T-cell (primary cell): ENCODE measurements at places on chromosomes 5 and 9. TPM values are rescaled to one million over a fixed set of nuclear protein-coding genes. Genes with fewer than 3 reads are reported as not detected.

GRCh38 chr9:80090317-80090716, 518.6 kb downstream of the TLE4 start:
- DNase-seq: no peak

GRCh38 chr5:91129748-91130147, 253.4 kb downstream of the ARRDC3 start:
- no peak for DNase-seq

DNA sequence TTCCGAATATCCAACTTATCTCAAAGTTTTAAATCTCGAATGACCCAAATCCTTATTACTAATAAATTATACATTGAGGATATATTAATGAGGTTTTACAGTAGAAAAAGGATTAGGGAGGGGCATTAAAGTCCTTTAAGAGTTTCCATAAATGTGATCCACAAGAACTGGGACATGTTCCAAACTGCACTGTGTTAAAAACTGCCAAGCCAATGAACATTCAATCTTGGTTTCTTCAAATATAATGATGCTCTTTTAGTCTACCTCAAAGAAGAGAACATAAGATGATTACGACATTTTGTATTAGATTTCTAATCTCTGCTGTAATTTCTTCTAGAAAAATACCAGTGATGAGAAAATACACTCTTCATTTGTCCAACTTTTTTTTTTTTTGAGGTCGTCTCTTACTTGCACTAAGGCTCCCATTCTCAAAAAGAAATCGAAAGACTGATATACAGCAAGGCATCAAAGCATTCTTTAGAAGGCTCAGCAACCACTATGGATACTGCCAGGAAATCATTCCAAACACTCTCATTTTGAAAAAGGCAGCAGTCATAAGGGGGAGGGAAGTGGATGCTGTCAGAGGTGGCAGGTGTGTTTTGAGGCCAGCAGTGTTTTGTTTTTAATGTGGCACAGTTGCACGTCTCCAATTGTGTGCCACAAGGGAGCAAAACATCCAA, 1.7 kb downstream of the PTAR1 start:
- DNase-seq: no peak

LRRC8A gene
- 33.9 TPM for total RNA-seq

DNA sequence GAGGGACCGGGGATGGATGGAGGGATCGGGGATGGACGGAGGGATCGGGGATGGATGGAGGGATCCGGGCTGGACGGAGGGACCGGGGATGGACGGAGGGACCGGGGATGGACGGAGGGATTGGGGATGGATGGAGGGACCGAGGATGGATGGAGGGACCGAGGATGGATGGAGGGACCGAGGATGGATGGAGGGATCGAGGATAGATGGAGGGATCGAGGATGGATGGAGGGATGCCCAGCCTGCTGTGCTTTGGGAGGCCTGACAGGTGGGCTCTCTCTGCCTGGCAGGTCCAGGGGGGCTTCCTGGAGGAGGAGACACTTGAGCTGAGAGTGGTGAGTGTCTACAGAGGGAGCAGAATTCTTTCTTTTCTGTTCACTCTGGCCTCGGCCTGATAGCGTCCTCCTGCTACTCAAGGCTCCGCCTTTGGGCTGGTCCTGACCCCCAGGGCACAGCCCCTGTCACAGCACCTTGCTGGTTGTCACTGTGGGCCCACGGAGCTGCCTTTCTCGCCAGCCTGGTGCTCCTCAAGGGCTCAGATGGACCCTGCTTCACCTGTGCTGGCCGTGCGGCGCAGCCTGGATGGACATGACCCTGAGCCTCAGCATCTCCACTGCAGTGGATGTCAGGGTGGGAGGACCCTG, 42.2 kb upstream of the RNF130 start:
- no peak for DNase-seq
